ENCODE measurements at places on chromosomes 7 and 10.

- no peak for DNase-seq
Measured at GRCh38 chr7:135825406-135825805, 76.8 kb upstream of the FAM180A start.

DNA sequence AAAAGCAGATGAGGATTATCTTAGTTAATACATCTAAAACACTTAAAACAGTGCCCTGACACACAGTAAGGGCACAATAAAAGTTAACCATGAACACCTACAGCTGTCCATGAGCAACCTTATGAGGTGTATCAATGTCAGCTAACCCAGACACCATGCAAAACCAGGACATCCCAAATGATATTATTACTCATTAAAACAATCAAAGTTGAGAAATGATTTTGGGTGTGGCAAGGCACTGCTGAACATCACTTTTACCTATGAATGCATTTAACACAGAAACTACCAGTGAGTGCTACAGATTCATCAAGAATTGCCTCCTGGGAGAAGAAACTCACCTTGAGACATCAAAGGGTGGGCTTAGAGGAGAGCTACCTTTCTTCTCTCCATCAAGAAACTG, 18.3 kb downstream of the IRF5 start:
- no peak for DNase-seq

DNA sequence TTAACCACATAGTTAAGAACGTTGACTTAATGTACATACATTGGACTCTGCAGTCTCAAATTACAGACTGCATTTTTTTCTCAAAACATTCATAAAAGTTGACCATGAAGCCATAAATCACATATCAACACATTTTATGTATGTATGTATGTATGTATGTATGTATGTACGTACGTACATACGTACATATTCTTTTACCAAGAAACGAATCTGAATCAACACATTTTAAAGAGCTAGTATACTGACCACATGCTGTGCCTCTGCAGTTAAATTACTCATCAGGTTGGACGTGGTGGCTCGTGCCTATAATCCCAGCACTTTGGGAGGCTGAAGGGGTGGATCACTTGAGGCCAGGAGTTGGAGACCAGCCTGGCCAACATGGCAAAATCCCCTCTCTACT, 105.8 kb downstream of the GPR158 start:
- DNase-seq: no peak

- no peak for DNase-seq
Measured at GRCh38 chr7:141619745-141620144, 68.5 kb downstream of the AGK start.

GRCh38 chr7:21305455-21306235, 122.2 kb upstream of the SP4 start:
- no peak for DNase-seq

DNA sequence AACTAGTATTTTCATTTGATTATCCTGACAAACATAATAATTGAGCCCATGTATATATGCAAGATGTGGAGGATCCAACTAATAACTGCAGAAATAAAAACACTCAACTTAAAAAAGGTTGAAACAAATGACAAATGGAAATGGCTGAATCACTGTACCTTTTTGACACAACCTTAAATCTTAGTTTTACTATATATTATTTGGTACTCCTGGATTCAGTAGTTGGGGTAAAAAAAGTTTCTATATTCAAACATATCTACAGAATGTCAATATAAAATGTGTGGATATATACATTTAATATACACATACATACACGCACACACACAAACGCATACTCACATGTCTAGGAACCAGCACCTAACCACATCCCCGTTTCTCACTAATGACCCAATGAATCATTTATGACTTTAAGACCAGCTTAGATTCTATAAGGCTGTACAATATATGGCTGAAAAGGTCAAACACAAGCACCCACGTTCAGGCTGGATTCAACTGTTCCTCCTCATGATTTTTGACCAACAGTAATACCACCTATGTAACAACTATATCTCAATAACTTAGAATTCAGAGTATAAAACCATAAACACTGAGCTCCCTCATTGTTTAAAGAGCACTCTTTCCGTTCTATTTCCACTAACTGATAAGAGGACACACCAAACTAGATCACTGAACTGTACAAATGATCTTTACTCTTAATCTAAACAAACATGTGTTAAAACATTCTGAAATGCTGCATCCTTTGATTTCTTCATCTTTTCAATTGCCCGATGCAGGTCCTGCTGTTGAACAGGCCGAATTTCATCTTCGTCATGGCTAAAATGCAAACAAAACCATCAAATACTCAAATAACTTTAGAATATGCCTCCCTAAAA, 63.8 kb downstream of the ATAD1 start:
- no peak for DNase-seq

DNA sequence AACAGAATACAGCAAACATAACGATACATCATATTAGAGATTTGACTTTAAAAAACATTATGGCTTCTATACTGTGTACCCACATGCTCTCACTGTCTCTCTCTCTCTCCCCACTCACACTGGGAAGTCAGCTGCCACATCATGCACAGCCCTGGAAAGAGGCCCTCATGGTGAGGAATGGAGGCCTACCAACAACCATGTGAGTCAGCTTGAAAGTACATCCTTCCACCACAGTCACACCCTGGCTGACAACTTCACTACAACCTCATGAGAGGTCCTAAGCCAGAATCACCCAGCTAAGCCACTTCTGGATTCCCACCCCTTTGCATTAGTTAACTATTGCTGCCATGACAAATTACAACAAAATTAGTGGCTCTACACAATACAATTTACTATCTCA, 23.3 kb upstream of the GPR22 start:
- DNase-seq: peak; percentile 11

DNA sequence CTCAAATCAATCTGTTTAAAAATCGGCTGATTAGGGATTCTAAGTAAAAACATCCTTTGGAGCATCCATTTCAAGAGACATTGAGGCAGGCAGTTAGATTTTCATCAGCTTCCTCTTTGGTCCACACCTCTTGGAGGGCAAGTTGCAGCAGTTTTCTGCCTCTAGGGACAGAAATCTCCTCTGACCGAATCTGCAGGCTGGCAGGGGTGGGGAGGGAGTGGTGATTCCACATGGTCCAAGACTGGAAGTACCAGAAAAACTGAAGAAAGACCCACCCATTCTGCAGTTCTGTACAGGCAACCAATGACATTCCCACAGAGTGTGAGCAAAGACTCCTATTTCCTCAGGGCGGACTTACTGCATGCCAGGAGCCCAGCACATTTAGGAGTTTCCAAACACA, 29.0 kb downstream of the FGFBP3 start:
- peak; percentile 14 for DNase-seq

GRCh38 chr7:23965296-23965695, 255.3 kb downstream of the STK31 start:
- no peak for DNase-seq

DNA sequence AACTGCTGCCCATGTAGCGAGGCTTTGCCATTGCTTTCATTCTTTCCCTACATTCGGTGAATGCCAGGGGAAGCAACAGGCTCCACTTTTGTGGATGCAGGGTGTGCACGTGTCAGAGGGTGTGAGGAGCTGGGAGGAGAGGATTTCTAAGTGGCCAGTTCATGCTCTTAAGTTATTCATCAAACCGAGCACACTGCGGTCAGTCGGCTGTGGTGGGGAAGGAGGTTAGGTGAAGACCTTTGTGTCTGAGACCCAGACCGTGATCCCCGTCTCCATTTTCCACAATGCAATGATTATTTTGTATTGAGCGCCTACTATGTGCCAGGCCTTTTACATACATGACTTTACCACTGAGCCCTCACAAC, 438.6 kb upstream of the GALNT17 start:
- peak; percentile 66 for DNase-seq

DNA sequence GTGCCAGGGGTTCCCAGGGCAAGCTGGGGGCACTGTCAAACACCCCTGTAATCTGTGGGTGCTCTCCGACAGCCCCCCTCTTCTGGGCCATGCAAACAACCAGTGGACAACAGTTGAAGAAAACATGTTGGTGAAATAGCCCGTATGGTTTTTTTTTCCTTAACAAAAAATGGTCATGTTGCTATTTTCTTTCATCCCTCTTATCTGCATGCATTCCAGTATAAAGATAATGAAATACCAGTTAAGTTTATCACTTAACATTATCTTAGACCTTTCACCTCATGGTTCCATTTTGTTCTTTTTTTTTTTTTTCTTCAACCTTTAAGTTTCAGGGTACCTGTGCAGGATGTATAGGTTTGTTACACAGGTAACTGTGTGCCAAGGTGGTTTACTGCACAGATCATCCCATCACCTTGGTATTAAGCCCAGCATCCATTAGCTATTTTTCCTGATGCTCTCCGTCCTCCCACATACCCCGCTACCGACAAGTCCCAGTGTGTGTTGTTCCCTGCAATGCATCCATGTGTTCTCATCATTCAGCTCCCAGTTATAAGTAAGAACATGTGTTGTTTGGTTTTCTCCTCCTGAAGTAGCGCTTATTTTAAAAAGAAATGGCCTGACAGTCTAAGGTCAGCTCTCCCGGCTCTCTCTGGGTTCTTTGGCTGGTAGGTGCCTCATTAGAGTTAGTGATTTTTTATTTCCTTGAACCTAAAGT, 110.1 kb downstream of the NRP1 start:
- no peak for DNase-seq

DNA sequence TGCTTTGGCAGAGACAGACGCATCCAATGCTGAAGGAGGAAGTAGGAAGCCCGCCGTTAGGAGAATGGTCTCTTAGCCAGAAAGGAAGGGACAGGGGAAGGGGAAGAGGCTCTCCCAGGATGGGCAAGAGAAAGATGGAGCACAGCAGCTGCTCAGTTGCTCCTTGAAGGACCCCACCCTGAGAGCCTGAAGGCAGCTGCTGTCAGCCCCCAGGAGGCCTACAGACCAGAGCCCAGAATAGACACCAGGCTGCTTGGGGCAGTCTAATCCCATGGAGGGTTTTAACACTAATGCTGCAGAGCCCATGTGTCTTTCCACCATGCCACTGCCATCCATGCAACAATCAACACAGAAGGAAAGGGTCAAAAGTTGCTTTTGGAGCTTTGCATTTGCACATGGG, 3.5 kb upstream of the C7orf33 start:
- DNase-seq: no peak

- no peak for DNase-seq
Measured at GRCh38 chr10:71205468-71205867, 6.9 kb upstream of the UNC5B start.

DNA sequence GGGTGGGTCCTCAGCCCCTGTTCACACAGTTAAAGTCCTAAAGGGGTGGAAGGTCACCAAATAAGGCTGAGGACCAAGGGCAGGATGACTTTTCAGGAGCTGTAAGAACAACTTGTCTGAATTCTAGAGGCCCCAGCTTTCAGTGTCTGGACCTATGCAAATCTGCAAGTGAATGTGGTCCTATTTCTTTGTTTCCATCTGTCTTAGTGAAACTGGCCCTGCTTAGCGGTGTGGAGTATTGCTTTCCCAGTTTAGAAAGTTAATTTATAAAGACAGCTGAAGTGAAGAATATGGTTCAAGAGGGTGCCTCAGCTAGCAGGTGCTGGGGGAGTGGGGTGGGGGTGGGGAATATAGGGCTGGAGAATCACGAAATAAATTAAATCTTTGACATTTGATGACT, 40.1 kb downstream of the HHEX start:
- DNase-seq: no peak

DNA sequence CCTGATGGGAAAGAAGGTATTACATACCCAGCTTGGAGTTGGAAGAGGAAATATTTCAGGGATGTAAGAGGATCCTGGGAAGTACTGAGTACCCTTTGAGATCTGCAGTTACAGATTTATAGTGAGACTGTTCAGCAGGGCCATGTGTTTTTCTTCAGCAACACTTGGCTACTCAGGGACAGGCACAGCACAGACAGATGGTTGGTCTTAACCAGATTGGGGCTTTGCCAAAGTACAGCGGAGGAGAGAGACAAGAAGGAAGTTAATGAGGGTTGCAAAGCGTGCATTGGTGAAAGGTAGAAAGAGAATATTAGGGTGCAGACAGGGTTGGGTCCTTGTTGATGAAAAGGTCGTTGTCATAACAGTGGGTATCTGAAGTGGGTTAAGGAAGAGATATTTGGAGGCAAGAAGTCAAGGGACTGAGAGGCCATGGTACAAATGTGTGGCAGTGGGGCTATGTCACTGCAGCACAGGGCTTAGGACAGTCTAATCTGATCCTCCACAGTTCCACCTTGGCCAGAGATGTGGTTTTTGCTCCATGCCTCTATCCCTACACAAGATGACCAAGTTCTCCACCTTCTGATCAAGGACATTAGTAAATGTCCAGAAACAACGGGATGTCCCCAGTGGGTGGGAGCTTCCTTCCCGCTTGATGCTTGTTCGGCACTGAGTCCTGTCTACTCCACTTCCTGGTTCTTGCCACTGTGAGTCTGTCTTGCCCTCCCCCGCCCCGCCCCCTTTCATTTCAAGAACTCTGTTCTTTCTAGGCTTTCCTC, 18.9 kb upstream of the DNAJC1 start:
- no peak for DNase-seq

- no peak for DNase-seq
Measured at GRCh38 chr7:150874401-150875198, 22.3 kb downstream of the AOC1 start.

DNA sequence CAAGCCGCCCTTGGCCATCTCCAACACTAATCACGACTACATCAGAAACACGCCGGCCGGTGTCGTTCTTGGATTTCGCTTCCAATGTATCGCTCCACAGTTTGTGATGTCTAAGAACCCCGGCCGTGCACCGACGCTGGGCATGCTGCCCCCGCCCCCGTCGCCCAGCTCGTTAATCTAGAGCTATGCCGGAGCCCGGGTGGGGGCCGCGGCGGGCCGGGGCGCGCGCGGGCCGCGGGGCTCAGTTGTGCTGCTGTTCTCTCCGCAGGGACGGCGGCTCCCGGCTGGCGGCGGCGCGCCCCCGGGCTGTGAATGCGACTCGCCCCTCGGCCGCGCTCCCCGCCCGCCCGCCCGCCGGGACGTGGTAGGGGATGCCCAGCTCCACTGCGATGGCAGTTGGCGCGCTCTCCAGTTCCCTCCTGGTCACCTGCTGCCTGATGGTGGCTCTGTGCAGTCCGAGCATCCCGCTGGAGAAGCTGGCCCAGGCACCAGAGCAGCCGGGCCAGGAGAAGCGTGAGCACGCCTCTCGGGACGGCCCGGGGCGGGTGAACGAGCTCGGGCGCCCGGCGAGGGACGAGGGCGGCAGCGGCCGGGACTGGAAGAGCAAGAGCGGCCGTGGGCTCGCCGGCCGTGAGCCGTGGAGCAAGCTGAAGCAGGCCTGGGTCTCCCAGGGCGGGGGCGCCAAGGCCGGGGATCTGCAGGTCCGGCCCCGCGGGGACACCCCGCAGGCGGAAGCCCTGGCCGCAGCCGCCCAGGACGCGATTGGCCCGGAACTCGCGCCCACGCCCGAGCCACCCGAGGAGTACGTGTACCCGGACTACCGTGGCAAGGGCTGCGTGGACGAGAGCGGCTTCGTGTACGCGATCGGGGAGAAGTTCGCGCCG, 1.9 kb downstream of the VWC2 start:
- peak; percentile 37 for DNase-seq

GRCh38 chr7:41164440-41164839, 538.5 kb downstream of the INHBA start:
- peak; percentile 26 for DNase-seq

Measured in astrocyte of the hippocampus (primary cell).